ENCODE measurements at places on chromosomes 6 and 20.

DNA sequence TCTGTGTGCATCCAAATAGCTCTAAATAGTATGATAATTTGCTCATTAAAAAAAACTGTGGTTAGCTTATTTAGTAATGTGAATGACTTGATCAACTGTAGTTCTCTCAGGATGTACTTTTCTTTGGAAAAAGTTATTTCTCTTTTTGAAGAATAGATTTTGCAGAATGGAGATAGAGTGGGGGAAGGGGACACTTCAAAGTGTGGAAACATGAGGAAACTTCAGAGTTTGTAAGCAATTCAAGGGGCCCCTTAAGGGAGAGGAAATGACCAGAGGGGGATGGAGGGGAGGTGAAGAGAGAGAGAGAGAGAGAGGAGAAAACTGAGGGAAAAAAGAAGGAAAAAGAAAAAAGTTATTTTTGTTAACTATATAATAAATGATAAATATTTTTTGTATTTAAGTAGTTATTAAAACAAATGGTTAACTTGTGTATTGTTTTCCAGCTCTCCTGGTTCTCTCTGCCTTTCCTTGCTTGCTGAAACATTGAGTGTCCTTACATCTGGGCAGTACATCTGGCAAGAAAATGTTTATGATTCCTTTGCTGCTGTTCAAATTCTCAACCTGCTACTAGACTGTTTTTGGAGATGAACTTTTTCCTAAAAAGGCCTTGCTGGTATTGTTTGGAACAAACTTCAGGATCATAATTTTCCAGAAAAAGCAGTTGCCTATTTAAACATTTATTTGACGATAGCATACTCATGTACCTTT lies 497.5 kb upstream of the CITED2 start:
- DNase-seq, result no peak

DNA sequence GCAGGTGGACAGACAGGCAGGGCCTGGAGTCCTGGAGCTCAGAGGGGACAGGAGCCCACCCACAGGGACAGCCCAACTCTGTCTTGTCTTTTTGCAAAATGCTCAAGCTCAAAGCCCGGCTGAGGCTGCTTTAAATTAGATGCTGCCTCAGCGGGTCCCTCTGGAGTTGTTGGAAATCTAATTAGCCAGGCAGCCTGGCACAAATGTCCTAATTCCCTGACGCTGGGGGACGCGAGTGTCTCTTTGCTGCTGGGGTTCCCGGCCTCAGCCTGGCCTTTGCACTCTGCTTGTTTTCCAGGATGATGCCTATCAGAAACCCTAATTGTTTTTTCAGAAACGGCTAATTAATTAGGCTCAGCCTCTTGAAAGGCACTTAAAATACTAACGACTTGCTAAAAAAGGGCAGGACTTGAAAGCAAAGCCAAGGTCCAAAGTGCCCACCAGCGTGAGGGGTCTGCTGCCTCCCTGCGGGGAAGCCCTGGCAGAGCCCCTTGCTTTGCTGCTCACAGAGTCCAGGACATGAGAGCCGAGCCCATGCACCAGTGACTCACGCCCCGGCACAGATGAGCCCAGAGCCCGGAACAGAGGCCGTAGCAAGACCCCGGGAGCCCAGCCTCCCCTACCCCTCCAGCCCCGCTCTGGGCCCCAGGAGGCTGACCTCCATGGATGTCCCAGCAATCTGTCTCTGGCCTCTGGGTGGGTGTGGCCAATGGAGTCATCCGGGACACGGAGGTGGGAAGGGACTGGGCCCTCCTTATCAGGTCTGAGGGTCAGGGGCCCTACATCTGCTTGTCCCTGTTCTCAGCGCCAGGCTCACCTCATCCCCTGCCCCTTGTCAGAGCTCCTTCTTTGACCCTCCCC lies 46.0 kb upstream of the BHLHE23 start:
- no peak for DNase-seq

DNA sequence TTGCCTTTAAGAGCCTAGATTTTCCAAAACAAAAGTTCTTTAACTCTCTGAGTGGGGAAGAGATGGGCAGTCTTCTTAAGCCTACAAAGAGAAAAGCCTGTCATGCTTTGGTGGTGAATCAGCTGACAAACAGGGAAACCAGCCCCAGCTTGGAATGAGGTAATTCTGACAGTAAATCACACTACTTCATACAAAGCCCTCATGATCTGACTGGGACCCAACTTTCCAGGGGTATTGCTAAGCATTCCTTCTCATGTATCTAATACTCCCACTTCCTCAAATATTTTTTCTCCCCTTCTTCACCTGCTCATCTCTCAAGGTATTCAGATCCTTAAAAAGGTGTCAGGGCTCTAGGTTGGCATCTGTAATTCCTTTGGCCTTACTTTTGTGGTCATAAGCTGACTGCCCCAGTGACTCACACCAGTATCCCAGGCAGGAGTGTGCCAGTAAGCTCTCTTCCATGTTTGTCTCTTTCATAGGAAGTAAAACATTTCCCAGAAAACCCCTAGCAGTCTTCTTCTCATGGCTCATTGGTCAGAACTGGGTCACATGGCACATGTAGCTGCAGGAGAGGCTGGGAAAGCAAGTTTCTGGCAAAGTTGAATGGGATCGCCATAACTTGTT lies 15.0 kb upstream of the TBC1D22B start:
- DNase-seq, result no peak

DNA sequence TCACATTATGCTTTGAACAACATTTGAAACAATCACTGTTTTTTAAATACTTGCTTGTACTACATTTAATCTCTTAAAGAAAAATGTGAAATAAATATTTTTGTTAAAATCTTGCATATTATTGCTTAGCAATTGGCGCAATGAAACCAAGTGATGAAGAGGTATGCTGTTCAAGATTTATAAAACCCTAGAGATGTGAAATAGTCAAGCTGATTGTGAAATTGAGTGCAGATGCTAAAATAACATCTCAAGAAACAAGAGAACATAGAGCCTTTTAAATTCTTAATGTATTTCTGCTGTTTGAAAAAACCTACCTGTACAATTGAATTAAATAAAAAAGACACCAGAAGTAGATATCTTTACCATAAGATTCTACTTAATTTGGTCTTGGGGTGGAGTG lies 179.2 kb upstream of the MCHR2 start:
- no peak for DNase-seq

- DNase-seq, result no peak
These were observed 3.7 kb upstream of the MMP9 start for GRCh38 chr20:46004889-46005473.

DNA sequence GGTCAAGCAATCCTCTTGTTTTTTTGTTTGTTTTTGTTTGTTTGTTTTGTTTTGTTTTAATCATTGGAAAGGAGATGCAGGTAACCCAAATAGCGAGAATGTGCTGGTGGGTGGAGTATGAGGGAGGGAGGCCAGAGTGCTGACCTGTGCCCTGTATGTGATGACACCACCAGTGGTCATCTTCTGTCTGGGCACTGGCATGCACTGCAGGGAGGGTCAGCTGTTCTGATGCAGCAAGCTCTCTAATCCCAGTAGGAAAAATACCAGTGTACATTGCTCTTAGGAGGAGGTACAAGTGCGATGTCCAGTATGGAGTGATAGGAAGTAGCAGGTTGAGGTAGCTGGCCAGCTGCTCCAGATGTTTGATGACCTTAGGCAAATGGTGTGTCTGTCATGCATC lies 2.9 kb upstream of the CST1 start:
- DNase-seq, result no peak

DNA sequence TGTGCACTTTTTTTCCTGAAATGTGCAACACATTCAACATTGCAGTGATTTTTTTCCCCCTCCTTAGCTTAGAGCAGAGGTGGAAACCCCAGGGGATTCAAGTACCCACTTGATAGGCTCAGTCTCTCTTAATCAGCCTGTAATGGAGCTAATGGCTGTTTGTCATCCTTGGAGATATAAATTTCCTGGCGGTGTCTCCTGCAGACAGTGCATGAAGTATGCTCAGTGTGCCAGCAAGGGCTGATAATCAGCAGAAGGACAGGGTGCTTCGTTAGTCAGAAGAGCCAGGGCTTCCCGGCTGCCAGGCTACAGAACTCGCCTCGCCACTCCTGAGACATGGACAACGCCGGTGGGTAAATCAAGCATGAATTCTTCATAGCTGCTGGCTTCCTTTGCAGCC lies 69.8 kb upstream of the PHACTR2 start:
- DNase-seq, result no peak

DNA sequence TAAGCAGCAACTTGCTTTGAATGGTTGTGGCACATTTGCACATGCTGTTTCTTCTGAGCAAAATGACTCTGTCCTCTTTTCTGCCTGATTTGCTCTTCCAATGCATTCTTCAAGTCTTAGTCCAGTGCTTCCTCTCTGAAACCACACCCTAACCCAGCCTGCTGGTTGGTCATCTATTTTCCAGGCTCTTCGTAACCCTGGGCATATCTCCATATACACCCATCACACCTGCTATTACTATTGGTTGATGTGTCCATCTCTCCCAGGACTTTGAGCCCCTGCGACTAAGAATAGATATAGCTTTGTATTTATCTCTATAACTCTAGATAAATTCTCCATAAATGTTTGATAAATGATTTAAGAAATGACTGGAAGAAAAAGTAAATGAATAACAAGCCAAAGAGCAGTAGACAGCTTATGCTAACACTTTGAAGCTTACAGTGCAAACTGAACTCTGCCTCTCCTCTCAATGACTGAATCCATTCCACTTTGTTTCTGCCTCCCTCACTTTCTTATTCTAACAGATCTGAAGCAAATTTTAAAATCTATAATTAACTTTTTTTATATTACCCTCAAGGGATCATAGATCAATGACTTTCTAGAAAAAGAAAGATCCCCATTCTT lies 59.7 kb upstream of the NT5E start:
- no peak for DNase-seq

- DNase-seq, result no peak
These were observed 77.6 kb downstream of the PHACTR2 start for GRCh38 chr6:143755301-143755744.

DNA sequence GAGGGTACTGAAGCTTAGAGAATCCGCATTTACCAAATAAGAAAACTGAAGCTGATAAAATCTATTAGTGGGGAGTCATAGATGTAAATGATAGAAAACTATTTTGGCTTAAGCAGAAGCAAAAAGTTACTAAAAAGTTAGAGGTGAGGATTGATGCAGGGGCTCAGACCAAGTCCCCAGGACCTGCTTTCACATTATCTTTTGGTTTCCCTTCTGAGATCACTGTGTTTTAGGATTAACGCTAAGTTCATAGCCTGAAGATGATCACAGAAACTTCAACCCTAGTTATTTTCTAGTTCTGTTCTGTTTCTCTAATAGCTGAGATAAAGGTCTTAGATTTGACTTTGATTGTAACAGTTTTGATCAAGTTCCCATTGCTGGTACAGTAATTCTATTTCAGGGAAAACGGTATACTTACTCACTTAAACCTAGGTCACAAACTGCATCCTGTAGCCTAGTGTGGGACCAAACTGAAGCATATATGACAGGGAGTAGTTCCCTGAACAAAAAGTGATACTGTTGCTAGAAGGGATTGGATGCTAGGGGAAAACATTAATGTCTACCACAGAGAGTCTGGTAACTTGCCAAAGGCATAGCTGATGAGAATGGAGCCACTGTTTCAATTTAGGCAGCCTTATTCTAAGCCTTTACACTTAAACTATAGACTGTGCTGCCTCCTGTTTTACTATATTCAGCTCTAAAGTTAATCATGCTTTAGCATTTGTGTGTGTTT lies 13.1 kb downstream of the CYB5R4 start:
- no peak for DNase-seq

DNA sequence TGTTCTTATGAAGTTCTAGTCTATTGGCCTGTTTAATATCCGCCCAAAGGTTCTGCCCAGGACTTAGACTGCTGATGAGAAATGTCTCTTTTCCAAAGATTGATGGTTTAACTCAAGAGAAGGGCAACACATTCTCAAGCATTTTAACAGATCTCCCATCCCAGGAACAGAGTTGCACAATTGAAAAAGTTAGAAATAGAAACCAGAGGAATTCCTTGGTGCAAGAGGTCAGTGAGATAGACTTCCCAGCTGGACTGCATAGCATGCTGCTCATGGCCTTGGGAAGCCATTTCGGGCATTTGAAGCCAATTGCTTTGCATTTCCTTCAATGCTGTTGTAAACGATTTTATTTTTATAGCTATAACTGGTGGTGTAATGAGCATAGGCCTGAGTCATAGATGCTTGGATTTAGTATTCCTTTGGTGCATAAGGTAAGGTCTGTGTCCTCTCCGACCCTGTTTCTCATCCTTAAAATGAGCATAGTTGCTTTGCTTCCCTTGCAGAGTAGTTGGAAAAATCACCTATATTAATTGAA lies 292.2 kb upstream of the JAG1 start:
- no peak for DNase-seq

DNA sequence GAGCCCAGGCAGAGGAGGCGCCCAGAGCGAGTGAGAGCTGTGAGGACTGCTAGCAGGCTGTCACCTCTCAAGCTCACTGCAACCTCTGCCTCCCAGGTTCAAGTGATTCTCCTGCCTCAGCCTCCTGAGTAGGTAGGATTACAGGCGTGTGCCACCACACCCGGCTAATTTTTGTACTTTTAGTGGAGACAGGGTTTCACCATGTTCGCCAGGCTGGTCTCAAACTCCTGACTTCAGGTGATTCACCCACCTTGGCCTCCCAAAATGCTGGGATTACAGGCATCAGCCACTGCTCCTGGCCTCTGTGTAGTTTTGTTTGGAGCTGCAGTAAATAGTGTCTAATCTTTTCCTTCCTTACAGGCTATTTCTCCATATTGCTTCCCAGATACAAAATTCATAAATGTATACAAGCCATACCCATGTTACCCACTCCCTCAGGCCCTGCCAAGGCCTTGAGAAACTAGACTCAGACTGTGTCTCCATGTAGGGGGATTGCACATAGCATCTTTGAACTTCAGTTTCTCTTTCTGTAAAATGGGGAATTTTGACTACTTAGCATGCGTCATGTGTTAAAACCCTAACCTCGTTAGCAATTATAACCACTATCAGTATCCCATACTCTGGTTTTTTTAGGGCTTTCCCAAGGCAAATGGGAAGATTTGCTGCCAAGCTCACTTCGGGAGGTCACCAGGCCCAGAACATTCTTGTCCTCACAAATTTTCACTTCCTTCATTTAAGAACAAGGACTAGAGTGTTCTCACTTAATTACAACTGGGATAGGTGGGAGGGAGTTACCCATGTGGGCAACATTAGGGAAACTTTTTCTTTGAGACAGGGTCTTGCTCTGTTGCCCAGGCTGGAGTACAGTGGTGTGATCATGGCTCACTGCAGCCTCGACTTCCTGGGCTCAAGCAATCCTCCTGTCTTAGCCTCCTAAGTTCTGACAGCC lies 67.3 kb upstream of the DDR1 start:
- no peak for DNase-seq
